ENCODE measurements at places on chromosomes 5 and 9. TPM values are rescaled to one million over a fixed set of nuclear protein-coding genes. Genes with fewer than 3 reads are reported as not detected.
A peak's percentile ranks its signal among the peaks of the same experiment; 100 is the strongest.

DNA sequence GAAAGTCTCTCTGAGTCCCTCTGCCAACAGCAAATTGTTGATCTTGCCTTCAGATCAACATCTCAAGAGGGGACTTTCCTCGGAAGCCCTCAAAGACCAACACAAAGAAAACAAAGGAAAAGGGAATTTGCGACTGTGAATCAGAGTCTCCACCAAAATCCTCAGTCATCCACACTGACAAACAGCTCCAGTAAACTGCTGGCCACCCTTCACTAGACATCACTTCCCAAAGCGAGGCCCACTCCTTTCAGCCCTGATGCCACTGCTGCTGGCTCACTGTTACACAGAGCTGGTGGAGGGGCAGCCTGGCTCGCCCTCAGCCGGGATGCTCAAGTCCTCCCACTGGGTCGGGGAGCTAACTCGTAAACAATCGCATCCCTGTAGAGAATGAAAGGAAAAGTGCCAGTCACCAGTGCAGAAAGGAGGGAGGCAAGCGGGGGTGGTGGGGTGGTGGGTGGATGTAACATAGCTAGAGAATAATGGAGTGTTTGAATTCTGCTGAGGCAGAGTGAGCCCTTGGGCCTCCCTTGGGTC lies 1.3 kb downstream of the FGF1 start:
- H3K27me3 ChIP-seq, result no peaks in the 10 kb centered on the region
- H3K27ac ChIP-seq, result no peak overlapping the region
- H3K4me1 ChIP-seq, result peaks cover 13% of the 10 kb centered on the region

DNA sequence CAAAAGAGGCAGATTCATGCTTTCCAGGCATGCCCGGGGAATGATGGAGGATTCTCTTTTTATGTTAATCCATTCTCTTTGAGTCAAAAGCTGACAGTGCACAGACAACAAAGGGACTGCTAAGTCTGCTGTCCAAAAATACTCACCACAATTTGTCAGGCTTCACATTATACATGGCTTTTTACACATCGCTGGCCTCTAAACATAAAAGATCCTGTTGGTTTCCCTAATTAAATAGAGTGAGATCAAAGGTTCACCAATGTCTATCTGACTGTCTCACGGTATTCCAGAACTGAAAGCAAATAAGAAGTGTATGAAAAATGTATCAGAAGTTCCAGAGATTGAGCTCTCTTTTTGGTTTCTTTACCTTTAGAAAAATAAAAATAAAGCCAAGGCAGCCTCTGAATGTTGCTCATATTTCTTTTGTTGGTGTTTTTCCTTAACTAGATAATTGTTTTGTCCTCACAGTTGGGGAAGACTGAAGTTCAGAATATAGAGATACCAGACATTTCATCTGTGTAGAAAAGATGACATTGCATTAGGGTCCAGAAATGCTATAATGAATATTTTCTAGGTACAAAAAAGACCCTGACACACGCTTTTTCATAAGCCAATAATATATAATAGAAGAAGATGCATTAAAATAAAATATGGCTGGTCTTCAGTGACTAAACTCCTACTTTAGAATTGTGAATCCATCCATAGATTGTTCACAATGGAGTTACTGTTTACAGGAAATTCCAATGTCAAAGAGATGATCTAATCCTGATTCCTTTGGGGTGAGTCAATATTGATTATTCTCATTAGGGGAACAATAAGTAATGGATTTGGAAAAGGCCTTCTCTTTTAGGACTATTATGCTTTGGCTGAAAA lies 688.2 kb upstream of the CDH6 start:
- no peak overlapping the region for H3K4me3 ChIP-seq
- H3K36me3 ChIP-seq, result no peaks in the 10 kb centered on the region

The HRH2 gene
- total RNA-seq, result not detected

The CER1 gene
- total RNA-seq, result not detected

The PCDHB15 gene
- total RNA-seq, result 1.8 TPM

DNA sequence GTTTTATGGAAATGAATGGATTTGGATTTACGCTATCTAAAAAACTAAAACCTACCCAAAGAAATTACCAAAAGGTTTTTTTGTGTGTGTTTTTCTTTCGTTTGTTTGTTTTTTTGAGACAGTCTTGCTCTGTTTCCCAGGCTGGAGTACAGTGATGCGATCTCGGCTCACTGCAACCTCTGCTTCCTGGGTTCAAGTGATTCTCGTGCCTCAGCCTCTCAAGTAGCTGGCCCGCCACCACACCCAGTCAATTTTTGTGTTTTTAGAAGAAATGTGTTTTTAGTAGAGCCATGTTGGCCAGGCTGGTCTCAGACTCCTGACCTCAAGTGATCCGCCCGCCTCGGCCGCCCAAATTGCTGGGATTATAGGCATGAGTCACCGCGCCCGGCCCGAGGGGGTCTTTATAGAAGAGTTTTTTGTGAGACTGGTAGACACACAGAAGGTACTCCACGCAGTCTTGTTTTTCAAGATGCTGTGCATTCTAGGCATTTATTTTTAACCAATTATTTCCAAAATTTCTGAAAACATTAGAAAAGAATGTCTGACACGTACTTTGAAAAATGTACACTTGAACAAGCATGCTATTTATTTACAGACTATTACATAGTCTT lies 75.7 kb downstream of the NR6A1 start:
- H3K4me1 ChIP-seq, result no peaks in the 10 kb centered on the region
- H3K4me3 ChIP-seq, result no peak overlapping the region
- H3K36me3 ChIP-seq, result no peaks in the 10 kb centered on the region
- DNase-seq, result peak; percentile 85
- H3K27ac ChIP-seq, result no peak overlapping the region

DNA sequence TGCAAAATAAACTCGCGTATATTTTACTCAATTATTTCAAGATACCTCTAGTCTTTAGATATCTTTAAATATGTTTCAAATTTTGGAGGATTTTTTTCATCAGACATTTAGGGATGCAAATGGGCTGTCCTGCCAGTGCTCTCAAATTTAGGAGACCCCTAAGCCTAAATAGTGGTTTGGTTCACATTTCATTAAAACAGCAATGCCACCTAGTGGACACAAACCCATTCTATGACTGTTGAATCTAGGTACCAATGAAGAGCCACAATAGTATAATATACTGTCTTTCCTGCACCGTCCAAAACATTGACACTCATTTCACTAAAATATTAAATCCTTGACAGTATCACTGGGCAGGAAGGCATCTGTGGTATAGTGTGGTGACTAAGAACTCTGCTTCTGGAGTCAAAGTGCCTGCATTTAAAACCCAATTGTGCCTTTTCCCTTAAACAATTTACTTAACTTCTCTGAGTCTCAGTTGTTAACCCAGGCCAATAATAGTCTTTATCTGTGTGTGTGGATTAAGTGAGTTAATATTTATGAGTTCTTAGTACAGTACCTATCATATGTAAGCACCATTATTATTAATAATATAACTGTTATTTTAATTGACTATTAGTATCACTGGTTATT lies 148.0 kb downstream of the RORB start:
- H3K36me3 ChIP-seq, result no peaks in the 10 kb centered on the region
- peak; percentile 9 for DNase-seq
- no peak overlapping the region for H3K4me3 ChIP-seq

- H3K27ac ChIP-seq, result no peak overlapping the region
- DNase-seq, result no peak
- no peaks in the 10 kb centered on the region for H3K36me3 ChIP-seq
- H3K27me3 ChIP-seq, result no peaks in the 10 kb centered on the region
- H3K4me1 ChIP-seq, result peaks cover 16% of the 10 kb centered on the region
- H3K4me3 ChIP-seq, result no peak overlapping the region
Observed at GRCh38 chr5:57495285-57496086, 12.9 kb upstream of the ACTBL2 start.

The ASS1 gene
- total RNA-seq, result 223 TPM

The AMBP gene
- 0.17 TPM for total RNA-seq

DNA sequence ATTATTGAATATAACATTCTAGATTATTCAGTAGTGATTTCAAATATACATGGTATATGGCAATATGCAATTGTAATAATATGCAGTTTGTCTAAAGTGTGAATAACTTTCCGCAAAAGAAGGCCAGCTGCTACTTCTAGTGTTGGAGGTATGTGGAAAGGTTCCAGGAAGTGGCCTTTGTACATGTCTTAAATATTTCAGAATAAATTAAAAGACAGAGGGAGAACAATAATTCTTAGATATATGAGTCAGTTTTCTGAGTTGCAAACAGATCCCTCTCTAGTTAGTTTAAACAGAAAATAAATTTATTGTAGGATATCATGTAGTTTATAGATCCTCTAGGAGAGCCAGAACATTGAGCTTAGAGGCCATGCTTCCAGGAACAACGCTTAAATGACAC lies 210.8 kb upstream of the ELL2 start:
- no peak overlapping the region for H3K4me3 ChIP-seq
- H3K27ac ChIP-seq, result no peak overlapping the region
- no peaks in the 10 kb centered on the region for H3K27me3 ChIP-seq

GRCh38 chr9:126411225-126411947 lies 84.8 kb downstream of the MVB12B start:
- DNase-seq, result no peak
- H3K27me3 ChIP-seq, result no peaks in the 10 kb centered on the region
- H3K4me1 ChIP-seq, result no peaks in the 10 kb centered on the region
- H3K4me3 ChIP-seq, result no peak overlapping the region
- no peaks in the 10 kb centered on the region for H3K36me3 ChIP-seq

DNA sequence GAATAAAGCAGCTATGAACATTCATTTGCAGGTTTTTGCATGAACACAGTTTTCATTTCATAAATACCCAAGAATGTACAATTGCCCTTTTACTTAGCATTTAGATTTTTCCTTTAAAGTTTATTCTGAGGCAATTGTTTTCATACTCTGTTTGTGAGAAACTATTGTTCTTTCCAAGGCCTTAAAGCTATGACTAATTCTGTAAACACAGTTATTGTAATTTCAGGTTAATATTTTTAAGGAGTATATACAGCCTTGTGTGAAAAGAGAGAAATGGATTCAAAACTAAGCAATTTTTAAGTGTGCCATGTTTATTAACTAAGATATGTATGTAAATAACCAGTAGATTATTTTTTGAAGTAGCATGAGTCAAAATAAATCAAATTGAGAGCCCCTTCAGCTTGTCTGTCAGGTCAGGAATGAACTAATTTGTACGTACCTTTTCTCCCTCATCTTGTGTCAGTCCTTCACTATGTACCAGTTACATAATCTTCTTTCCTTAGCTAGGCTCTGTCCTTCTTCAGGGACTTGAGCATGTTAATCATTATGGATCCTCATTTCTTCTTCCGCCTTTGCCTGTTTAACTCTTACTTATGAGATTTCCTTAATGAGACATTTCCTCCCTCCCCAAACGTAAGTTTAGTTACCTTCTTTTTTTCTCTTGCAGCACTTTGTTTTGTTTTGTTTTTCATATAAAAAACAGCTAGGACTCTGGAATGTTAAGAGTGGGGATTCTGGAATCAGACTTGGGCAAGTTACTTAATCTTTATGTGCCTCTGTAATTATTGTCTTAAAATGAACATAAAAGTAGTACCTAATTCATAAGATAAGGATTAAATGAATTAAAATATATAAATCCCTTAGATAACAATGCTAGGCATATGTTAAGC lies 63.6 kb downstream of the NIPBL start:
- no peaks in the 10 kb centered on the region for H3K4me1 ChIP-seq
- no peak overlapping the region for H3K4me3 ChIP-seq
- no peak overlapping the region for H3K27ac ChIP-seq
- H3K36me3 ChIP-seq, result no peaks in the 10 kb centered on the region

Measured in fibroblast of lung (primary cell).